ENCODE measurements at places on chromosomes 3 and 15.

DNA sequence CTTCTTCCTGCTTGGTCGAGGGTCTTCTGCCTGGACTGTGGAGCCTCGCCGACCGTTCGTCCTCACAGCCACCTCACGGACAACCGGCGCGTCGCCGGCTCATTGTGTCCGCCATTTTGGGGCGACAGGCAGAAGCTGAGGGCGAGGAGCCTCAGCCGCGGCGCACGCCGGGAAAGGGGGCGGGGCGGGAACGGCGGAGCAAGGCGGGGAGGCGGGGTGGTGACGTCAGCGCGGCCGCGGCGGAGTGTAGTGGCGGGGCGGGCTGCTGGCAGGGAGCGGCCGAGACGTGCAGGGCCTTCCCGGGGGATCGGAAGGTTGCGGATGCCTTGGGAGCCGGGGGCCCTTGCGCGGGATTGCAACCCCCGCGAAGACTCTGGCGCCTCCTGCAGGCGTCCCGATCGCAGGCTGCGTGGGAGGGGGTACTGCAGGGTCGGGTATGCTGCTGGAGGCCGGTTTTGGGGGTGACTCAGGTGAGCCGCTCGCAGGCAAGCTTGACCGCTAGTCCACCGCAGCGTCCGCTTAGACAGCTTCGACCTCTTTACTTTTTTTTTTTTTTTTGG lies at the start of gene WDR82:
TSS of gene WDR82 (minus strand) at position 140 of the 560 bp plus-strand sequence. CDS start 288 bp downstream, outside the sequence.
- peak; percentile 88 for DNase-seq

GRCh38 chr15:68410466-68411342 lies 21.3 kb downstream of the ITGA11 start:
- DNase-seq, result no peak

DNA sequence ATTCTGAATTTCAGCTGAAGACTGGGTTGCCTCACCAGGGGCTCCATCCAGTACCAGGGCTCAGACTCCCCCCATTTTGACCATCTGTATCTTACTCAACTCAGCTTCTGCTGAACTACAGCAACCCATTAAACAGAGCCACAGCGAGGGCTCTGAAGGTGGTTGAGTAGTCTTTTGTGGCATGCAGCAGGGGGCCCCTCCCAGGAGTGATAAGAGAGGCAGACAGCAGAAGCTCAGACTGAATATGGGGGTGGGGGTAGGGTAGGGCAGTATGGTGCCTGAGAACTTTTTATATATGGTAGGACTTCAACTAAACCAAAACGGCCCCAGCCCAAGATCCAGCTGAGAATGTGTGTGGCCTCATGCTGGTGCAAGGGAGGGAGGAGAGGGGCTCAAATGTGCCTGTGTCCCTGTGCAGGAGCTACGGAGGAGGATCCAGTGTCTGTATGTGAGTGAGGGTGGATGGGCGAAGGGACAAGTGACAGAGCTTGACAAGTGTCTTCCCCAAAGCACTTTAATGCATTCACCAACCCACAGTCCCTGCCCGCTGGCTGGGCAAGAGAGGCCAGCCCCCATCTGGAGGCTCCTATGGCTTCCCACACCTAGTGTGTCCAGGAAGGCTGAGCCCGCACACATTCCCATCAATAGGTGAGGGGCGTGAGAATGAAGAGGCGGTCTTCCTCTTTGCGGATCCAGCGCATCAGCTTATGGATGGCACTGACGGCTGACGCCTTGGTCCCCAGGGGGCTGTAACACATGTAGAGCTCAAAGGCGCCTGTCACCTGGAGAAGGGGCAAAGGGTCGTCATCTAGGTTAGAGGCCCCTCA lies 4.9 kb upstream of the MST1R start:
- DNase-seq, result no peak

DNA sequence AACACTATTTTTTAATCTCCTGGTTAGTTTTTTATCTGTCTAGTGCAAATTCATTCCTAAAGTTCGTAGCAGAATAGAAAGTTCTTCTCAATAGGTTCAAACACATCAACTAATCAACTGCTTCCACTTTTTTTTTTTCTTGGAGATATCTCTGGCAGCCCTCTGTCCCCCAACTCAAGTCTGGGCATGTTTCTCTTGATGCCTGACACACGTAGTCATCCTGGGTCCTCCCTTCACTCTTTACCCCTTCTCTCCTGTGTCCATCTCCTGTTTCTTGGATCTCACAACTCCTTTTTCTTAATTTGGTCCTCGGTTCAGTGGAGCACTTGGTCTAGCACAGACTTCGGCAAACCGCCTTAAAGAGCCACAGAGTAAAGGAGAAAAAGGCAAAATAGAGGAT lies 14.4 kb downstream of the TNFAIP8L3 start:
- no peak for DNase-seq

DNA sequence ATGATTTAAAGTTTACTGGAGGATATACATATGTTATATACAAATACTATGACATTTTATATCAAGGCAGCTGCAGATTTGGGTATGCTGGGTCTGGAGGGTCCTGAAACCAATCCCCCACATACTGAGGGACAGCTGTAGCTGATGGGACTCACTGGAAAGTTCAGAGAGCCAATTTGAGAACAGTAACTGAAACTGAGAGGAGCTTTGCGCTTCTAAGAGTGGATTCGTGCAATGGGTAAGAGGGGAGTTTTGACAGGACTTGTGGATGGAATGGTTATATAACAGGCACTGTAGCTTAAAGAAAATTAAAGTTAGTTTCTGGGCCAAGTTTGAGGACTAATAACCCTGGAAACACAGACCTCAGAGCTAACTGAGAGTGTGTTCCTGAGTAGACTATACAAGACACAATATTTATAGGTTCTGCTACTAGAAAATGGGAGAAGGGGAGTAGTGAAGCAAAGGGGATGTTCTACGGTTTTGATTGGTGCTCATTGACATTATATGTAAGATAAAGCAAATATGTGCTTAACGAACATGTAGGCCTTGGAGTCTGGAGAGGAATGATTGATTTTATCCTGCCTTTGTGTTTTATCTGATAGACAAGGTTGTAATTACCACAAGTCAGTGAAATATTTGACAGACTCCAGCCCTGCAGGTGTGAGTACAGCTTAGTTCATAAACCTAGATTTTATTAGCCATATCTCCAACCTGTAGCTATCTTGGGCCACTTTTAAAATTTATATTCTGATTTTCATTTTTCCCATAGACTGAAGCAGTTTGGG lies 4.8 kb upstream of the ZMAT3 start:
- no peak for DNase-seq

DNA sequence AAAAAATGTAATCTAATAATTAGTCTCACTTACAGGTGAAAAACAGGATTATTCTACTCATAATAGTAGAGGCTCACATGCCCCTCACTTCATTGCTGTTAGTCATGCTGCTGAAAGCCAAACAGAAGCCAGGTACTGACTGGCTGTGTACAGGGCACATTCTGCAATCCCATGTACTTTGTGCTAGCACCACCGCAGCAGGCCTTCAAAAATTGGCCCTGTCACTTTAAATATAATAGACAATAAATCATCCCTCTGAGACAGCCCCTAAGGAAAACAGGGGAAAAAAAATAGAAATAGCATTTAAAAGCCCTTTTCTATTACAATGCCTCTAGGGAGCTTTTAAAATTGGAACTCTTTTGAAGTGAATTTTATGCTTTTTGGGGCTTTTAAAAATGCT lies 723.8 kb downstream of the TUSC7 start:
- no peak for DNase-seq

GRCh38 chr3:124230432-124230831 lies 238.5 kb upstream of the ROPN1 start:
- DNase-seq, result no peak

GRCh38 chr15:48131324-48131723 lies 10.5 kb downstream of the SLC24A5 start:
- DNase-seq, result no peak

DNA sequence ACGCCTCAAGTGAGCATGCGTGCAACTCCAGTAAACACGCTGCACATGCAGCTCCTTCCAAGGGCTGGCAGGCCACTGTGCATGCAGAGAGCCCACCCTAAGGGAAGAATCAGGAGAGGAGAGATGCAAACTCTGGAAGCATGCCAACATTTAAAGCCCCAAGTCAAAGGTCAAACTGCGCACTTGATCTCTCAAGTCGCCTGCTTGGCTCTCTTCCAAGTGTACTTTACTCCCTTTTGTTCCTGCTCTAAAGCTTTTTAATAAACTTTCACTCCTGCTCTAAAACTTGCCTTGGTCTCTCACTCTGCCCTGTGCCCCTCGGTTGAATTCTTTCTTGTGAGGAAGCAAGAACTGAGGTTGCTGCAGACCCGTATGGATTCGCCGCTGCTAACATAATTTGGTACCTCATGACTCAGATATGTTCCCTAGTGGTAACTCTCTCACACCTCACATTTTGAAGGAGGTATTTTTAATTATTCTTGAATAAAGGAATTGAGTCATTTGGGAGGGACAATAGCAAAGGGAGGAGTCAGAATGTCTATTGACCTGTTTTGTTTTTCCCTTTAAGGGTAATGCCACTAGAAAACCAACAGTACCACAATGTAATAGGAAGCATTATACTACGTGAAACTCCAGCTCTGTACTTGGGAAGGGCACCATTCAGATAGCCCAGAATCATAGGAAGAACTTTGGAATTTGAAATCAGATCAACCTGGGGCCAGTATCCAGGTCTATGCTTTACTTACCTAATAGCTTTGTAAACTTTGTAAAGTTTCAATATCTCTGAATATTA lies 19.6 kb upstream of the DGKG start:
- DNase-seq, result peak; percentile 19

DNA sequence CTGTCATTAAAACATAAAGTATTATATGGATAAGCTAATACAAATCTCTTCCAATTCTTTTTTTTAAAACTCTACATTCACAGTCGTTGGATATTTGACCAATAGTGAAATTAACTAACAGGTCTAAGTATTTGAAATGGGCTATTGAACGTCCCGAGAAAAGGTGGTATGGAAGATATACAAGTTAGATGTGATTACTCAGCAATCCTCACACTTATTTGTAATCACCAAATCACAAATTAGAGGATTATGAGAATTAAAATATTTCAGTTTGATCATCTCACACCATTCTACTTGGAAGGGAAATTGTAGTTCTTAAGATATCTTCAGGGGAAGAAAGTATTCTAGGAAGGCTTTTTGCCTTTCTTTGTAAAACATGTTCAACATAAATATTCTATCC lies 60.5 kb downstream of the GAP43 start:
- no peak for DNase-seq

GRCh38 chr3:190840146-190840545 lies 22.3 kb downstream of the GMNC start:
- DNase-seq, result no peak

DNA sequence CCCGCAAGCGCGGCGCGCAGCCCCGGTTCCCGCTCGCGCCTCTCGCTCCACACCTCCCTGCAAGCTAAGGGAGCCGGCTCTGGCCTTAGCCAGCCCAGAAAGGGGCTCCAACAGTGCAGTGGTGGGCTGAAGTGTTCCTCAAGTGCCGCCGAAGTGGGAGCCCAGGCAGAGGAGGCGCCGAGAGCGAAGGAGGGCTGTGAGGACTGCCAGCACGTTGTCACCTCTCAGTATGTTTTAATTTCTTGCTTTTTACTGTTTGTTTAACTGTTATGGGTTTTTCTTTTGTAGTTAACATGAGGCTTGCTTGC lies 1525.7 kb downstream of the SI start:
- no peak for DNase-seq

GRCh38 chr3:132623646-132624045 lies 26.6 kb downstream of the ACKR4 start:
- no peak for DNase-seq

DNA sequence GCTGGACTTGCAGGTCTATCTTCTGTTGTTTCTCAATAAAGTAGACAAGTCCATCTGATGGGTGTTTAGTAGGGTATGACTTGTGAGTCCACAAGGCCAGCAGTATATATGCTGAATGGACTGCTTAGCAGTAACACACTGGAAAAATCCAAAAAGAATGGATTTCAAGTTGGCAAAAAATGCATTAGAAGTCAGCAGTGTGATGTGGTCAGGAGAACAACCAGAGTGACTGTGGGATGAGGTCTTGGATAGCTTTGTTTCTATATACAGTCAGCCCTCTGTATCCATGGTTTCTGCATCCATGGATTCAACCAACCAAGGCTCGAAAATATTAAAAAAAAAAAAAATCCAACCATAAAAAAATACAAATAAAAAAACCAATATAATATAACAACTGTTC lies 55.8 kb downstream of the LPP start:
- no peak for DNase-seq

DNA sequence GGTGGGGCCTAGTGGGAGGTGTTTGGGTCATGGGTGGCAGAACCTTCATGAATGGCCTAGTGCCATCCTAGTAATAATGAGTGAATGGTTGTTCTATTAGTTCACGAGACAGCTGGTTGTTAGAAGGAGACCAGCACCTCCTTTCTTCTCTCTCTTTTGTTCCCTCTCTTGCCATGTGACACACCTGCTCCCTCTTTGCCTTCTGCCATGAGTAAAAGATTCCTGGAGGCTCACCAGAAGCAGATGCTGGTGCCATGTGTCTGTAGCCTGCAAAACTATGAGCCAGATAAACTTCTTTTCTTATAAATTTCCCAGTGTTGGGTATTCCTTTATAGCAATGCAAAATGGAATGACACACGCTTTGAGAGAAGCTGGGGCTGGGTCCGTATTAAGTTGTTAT lies 89.0 kb upstream of the SLC4A7 start:
- no peak for DNase-seq

- DNase-seq, result no peak
These were observed 107.7 kb downstream of the WDR76 start for GRCh38 chr15:43934480-43934879.

- peak; percentile 47 for DNase-seq
These were observed 45.2 kb downstream of the ATP2B2 start for GRCh38 chr3:10459954-10460754.

DNA sequence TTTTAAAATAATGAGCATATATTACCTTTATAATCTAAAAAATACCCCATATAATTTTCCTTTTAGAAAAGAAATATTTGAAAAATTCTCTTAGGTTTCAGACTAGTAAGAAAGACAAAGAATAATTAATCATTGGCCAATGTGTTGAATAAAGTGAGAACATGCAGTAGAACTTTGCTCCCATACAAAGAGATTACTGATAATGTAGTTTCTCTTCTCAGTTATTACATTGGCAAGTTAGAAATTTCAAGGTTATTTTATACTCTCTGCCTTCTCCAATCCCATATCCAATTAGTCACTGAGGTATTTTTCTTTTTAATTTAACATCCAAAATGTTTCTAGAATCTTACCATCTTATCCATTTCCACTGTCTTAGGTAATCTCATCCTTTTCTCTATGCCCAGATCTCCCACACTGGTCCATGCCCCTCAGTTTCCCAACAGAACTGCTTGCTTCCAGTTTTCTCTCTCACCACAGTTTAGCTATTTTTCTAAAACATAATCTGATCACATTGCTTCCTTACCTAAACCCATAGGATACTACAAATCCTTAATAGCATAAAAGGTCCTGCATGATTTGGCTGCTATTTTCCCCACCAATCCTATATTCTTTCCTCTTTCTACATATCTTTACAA lies 10.8 kb downstream of the XRN1 start:
- no peak for DNase-seq

- DNase-seq, result no peak
These were observed 35.5 kb downstream of the CLSTN2 start for GRCh38 chr3:139970526-139970925.

- DNase-seq, result no peak
These were observed 48.4 kb downstream of the ROPN1B start for GRCh38 chr3:126017362-126017761.

DNA sequence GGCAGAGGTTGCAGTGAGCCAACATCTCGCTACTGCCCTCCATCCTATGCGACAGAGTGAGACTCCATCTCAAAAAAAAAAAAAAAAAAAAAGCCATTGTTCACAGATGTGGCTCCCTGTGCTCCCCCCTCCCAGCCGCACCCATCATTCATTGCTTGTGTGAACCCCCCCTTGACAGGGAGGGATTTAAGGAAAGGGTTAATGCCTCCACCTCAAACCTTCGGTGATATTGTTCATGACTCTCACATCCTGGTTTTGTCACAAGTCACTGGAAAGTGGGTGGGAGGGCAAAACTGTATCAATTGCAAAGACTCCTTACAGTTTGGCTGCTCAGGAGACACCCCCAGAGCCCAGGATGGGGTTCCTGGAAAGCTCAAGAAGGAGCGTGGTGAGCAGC lies 7.7 kb downstream of the SLC6A6 start:
- DNase-seq, result no peak
